Karpas-422 (cell line): ENCODE measurements at places on chromosomes 1 and 21. TPM values are rescaled to one million over a fixed set of nuclear protein-coding genes. Genes with fewer than 3 reads are reported as not detected.

The ITLN2 gene
- not detected in 2 replicates for total RNA-seq

- H3K4me3 ChIP-seq, result no peak overlapping the region
- DNase-seq, result no peak
- H3K27me3 ChIP-seq, result no peaks in the 10 kb centered on the region
- no peak overlapping the region for H3K27ac ChIP-seq
Observed at GRCh38 chr1:55622074-55622473, 406.9 kb upstream of the USP24 start.

The SPTA1 gene
- not detected in 2 replicates for total RNA-seq

DNA sequence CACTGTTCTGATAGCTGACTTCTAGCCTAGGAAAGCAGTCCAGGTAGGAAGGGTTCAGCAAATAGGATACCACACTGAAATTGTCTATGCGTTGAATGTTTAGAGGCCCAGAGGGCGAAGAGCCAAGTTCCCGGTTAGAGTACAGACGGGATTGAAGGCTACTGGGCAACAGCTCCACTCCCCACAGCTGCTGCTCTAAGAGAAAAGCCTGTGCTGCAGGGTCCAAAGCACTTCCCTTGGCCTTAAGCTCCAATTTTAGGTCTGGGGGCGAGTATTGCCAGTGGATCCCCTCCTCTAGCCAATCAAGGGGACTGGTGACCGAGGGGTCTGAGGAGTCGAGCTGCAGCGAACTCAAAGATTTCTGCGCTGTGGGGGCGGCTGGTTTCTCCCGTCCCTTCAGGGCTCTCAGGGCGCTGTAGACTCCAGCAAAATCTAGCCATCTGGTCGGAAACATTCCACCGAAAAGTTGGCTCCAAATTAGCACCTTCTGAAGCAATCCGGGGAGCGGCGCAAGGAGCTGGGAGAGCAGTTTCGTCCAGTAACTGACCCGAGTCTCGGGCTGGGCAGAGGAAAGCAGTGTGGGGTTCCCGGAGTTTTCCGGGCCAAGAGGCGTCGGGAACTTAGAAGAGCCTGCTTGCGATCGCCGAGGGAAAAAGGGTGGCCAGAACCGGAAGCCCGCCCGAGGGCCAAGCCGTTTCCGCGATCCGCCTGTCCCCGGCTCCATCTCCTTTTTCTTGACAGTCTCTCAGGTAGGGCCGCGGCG, 748 bp downstream of the PPP1R15B start:
- peaks cover 25% of the 10 kb centered on the region for H3K36me3 ChIP-seq
- H3K27ac ChIP-seq, result peak overlapping the region; percentile 85
- H3K27me3 ChIP-seq, result no peaks in the 10 kb centered on the region
- H3K4me1 ChIP-seq, result peaks cover 27% of the 10 kb centered on the region
- peak overlapping the region; percentile 98 for H3K4me3 ChIP-seq

DNA sequence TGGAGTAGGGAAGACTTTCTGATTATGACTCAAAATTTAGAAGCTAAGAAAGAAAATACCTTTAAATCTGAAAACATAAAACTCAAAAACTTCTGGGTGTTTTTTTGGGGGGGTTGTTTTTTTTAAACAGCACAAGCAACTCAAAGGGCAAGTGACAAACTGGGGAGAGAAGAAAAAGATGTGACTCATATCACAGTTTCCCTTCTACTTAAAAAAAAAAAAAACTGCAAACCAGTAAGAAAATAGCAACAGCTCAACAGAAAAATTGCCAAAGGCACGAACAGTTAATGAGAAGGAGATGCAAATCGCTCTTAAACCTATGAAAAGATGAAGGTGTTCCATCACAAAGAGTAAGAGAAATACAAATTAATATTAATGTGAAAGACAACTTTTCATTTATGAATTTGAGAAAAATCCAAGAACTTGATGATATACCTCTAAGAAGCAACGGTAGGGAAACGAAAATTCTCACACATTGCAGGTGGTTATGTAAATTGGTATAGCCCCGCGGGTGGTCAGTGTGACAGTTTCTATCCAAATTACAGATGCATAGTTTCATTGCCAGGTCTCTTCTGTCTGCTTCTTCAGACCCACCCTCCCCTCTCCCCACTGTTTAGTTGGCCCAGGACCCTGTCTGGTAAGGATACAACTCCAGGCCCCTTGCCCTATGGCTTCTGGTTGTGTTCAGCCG, 9.0 kb downstream of the IFNAR2 start:
- peak; percentile 74 for DNase-seq
- H3K27me3 ChIP-seq, result no peaks in the 10 kb centered on the region
- peaks cover 4% of the 10 kb centered on the region for H3K36me3 ChIP-seq
- H3K4me1 ChIP-seq, result peaks cover 68% of the 10 kb centered on the region
- H3K27ac ChIP-seq, result peak overlapping the region; percentile 93
- H3K4me3 ChIP-seq, result peak overlapping the region; percentile 56

The FCRL2 gene
- 136 and 168 TPM in 2 replicates for total RNA-seq

DNA sequence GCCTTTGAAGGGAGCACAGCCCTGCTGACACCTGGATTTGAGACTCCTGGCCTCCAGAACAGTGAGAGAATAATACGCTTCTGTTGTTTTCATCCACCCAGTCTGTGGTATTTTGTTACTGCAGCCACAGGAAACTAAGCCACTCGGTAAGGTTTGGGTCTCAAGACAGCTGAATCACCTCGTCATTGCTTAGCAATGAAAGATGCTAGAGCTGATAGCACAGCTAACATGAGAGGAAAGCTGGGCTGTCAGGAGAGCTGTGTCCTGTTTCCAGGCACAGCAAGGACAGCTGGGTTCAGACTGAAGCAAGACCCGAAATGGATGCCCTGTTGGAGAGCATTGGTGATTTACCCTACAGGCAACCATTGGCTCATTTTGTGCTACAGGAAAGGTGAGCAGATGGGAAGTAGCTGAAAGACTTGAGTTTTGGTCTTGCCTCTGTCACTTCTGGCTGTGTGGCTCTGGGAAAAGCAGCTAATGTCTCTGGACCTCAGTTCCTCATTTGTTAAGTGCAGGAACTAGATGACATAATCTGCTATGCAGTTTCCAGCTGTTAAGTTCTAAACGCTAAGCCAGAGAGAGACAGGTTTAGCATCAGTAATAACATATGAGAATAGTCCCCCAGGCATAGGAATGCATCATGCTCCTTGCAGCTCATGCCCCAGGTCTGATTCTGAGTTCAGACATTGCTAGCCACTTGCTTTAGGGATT, 58.0 kb downstream of the CLIC6 start:
- no peaks in the 10 kb centered on the region for H3K27me3 ChIP-seq
- H3K4me1 ChIP-seq, result no peaks in the 10 kb centered on the region
- no peak for DNase-seq
- H3K27ac ChIP-seq, result no peak overlapping the region
- no peak overlapping the region for H3K4me3 ChIP-seq

The COL9A2 gene
- 7.9 and 28.2 TPM in 2 replicates for total RNA-seq

- no peaks in the 10 kb centered on the region for H3K4me1 ChIP-seq
- H3K4me3 ChIP-seq, result no peak overlapping the region
- no peak for DNase-seq
Observed at GRCh38 chr1:19074361-19074901, 118.0 kb upstream of the IFFO2 start.

GRCh38 chr21:25983745-25984144, 186.8 kb downstream of the APP start:
- DNase-seq, result no peak
- H3K27ac ChIP-seq, result no peak overlapping the region
- no peaks in the 10 kb centered on the region for H3K27me3 ChIP-seq
- no peaks in the 10 kb centered on the region for H3K4me1 ChIP-seq
- no peak overlapping the region for H3K4me3 ChIP-seq

The ACTN2 gene
- not detected in 2 replicates for total RNA-seq

The AZIN2 gene
- 0.30 and 1.8 TPM in 2 replicates for total RNA-seq

The OLFML3 gene
- total RNA-seq, result 0.18 and 0.26 TPM in 2 replicates

- H3K27ac ChIP-seq, result no peak overlapping the region
- no peak for DNase-seq
- H3K4me1 ChIP-seq, result peaks cover 4% of the 10 kb centered on the region
- no peaks in the 10 kb centered on the region for H3K36me3 ChIP-seq
- H3K4me3 ChIP-seq, result no peak overlapping the region
- H3K27me3 ChIP-seq, result no peaks in the 10 kb centered on the region
Observed at GRCh38 chr1:228783418-228784040, 48.2 kb downstream of the RHOU start.

DNA sequence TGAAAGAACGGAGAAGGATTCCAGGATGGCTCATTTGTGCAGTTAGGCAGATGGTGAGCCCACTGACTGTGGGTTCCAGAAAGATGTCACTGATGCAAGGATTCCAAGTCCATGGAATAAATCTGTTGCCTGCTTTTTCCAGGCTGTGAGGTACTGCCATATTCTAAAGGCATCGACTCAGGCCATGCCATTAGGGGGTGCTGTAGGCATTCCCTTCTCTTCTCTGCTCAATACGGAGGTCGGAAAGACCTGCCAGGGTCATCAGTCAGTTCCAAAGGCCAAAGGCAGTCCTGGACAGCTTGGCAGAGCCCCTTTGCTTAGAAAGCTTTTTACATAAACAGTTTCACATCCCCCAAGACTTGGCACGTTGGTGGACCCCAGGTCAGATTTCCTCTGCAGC, 31.7 kb upstream of the TMEM125 start:
- peaks cover 23% of the 10 kb centered on the region for H3K4me1 ChIP-seq
- H3K27me3 ChIP-seq, result no peaks in the 10 kb centered on the region
- H3K4me3 ChIP-seq, result no peak overlapping the region
- peak; percentile 84 for DNase-seq

DNA sequence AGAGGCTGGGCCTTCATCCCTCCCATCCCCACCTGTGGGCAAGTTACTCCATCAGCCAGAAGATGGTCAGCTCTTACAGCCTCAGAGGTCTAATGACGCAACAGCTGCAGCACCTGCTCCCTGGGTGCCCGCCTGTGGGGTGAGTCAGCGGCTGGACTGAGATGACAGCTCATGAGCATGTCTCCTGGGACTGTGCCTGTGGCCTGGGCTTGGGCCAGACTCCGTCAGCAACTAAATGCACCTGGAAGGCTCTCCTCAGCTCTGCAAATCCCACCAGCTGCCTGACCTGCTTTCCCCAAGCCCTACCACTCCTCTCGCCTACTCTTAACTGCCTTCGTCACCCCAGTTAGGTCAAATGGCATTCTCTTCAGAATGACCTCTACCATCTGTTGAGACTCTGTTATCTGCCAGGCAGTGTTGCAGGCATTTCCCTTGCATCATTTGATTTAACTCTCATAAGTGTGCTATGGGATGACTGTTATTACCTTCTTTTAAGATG, 47.7 kb downstream of the ETS2 start:
- peaks cover 33% of the 10 kb centered on the region for H3K4me1 ChIP-seq
- H3K36me3 ChIP-seq, result no peaks in the 10 kb centered on the region
- no peak overlapping the region for H3K4me3 ChIP-seq
- no peaks in the 10 kb centered on the region for H3K27me3 ChIP-seq
- peak; percentile 75 for DNase-seq
- H3K27ac ChIP-seq, result peak overlapping the region; percentile 15; the same call in 1 of the 2 replicates

- no peaks in the 10 kb centered on the region for H3K27me3 ChIP-seq
- no peak overlapping the region for H3K27ac ChIP-seq
- no peak for DNase-seq
- no peak overlapping the region for H3K4me3 ChIP-seq
Observed at GRCh38 chr1:157056269-157056668, 10.7 kb upstream of the ARHGEF11 start.

DNA sequence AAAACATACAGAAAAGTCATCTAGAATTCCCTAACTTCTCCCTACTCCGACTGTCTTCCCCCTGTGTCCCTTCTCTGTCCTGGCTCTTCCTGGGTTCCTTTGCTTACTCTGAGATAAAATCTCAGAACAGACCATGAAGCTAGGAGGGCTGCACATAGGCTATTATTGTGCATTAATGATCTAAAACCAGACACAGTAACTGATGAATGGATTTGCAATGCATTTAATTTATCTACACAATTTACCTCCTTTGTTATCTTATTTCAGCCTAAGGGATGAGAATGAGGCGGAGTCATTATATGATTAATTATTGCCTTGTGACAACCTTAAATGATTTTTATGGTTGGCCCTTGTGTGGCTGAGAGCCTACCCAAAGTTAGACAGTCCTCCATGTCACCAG, 14.5 kb downstream of the RHOU start:
- no peaks in the 10 kb centered on the region for H3K36me3 ChIP-seq
- no peak overlapping the region for H3K27ac ChIP-seq
- no peak overlapping the region for H3K4me3 ChIP-seq
- no peaks in the 10 kb centered on the region for H3K27me3 ChIP-seq
- DNase-seq, result no peak

GRCh38 chr1:232519186-232519585, 110.7 kb downstream of the SIPA1L2 start:
- no peak for DNase-seq
- H3K27ac ChIP-seq, result no peak overlapping the region
- no peaks in the 10 kb centered on the region for H3K36me3 ChIP-seq
- H3K4me1 ChIP-seq, result no peaks in the 10 kb centered on the region
- H3K4me3 ChIP-seq, result no peak overlapping the region

The FCRL6 gene
- not detected in 2 replicates for total RNA-seq

DNA sequence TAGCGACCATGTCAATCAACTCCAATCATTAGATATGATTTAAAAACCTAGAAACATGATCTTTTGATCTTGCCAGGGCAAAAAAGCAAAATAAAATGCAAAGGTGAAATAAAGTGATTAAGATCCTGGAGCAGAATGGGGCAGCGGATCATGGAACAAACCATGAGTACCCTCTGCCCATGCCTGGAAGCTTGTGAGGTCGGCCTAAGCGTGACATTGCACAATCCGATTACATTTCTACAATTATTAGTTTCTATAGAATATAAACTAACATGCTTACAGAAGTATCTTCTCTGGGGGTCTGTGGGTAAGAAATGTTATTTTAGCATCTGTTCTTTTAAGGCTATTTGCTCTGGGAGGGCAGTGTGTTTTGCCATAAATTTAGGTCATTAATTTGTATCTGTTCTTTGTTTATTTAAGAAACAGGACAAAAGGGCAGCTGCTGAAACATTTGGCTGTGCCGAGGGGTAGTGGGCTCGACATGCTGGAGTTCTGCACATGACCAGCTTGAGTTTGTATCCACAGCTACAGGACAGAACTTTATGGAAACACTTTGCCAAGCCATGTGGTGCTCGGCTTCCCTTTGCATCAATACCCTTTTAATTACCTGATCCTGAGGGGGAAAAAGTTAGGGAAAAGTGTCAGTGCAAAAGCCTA, 55.9 kb downstream of the ZBTB18 start:
- H3K4me3 ChIP-seq, result no peak overlapping the region
- H3K27me3 ChIP-seq, result no peaks in the 10 kb centered on the region
- no peaks in the 10 kb centered on the region for H3K4me1 ChIP-seq
- no peak for DNase-seq
- no peak overlapping the region for H3K27ac ChIP-seq

DNA sequence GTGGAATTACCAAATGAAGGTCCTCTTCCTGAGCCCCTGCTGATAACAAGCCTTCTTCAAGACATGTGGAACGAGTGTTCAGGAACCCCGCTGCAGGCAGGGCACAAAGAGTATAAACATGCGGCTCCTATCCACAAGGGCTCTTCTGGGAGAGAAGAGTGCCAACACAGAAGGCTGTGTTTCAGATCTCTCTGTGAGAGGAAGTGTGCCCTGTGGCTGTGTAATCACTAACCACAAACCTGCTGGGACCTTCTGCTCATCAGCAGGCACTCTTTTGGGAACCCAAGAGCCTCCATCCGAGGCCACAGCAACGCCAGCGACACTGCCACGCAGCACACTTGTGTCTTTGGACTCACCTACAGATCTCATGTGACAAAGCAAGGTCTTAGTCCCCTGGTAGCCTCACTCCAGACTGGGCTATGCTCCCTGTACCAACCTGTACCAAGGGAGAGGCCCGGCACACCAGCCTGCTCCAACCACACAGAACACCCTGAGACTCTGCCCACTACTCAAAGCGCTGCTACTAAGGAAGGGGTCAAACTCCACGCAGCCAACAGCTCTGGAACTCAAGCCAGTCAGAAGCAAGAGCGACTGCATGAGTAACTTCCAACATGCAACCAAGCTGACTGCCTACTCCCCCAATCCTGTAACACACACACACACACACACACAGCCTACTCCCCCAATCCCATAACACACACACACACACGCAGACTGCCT, 7.8 kb downstream of the PTTG1IP start:
- peak overlapping the region; percentile 83 for H3K27ac ChIP-seq
- H3K36me3 ChIP-seq, result peaks cover 5% of the 10 kb centered on the region; the same call in 1 of the 2 replicates
- DNase-seq, result peak; percentile 83
- no peaks in the 10 kb centered on the region for H3K27me3 ChIP-seq
- peaks cover 32% of the 10 kb centered on the region for H3K4me1 ChIP-seq

The B3GALT2 gene
- not detected in 2 replicates for total RNA-seq
